Neural crest cell (in vitro differentiated cells): ENCODE measurements at places on chromosomes 1 and 21.

DNA sequence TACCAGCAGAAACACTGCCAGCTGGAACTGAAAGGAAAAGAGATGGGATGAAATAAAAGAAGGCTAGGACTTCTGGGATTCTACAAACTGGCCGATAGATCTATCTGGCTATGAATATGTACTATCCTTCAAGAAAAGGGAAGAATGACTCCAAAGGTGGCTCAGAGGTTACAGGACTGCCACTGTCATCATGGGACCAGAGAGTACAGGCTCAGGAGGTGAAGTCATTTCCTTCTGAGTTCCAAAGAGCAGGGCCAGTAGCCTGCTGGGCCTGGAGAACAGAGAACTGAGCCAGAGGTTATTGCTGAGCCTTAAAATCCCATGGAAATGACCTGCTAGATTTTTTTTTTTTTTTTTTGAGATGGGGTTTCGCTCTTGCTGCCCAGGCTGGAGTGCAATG, 27.6 kb downstream of the ZNF496 start:
- DNase-seq, result no peak

DNA sequence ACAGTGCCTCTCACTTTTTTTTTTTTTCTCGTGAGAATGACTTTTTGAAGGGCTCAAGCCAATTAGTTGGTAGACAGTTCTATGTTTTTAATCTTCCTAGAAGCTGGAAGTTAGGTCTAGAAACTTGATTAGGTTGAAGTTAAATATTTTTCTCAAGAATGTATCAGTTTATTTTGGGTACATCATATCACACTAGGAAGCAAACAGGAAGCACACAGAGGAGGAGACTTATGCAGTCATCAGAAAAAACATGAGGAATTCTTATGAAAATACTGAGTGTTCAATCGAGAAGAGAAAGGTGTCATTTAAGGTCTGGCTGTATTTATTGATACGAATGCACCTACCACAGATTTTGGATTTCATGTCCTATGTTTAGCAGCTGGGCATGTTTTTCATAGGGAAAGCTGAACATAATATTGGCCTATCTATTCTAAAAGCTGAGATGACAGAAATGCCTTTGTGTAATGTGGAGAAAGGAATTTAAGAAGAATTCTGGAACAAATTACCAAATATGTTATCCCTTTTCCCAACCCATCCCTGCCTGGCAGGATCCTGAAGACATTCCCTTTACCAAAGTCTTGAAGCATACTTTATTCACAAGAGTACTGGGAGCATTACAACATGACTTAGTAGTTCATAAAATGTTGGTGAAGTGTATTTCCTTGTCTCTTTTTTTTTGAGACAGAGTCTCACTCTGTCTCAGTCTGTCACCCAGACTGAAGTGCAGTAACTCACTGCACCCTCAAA, 17.5 kb upstream of the ZFP69B start:
- DNase-seq, result no peak

DNA sequence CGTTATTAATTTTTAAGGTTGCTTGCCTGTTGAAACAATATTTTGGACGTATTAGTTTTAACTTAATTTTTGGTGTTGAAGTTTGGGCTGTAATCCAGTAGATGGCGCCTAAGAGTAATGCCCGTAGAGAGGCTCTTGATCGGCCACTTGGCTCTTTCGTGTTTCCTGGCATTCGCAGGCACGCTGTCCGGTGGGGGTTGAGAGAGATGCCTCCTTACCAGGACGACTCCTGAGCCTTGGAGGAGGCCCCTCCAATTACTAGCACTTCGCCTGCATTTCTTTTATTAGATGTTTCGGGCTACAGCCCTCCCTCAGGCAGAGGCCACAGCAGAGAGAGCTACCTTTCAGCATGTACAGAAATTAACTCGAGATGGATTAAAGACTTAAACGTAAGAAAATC, 12.0 kb downstream of the OR2M4 start:
- no peak for DNase-seq

DNA sequence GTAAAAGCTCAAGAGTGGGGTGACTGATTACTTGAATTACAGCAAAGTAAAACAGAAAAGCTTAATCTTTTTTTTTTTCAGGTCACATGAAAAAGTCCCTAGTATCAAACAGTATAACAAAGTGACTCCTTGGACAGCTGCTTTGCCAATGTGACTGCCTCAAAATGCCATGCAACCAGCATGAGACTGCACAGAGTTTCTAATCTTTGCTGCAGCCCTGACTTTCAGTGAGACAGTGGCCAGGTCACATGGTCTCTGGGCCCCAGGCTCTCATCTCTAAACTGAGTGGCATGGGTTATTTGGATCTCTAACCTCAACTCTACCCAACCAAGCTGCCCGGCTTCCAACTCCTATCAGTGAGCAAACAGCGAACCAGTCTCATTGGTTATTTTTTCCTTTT, 169.0 kb downstream of the VAV3 start:
- DNase-seq, result no peak

- no peak for DNase-seq
Observed at GRCh38 chr1:222759451-222760035, 22.5 kb downstream of the FAM177B start.

DNA sequence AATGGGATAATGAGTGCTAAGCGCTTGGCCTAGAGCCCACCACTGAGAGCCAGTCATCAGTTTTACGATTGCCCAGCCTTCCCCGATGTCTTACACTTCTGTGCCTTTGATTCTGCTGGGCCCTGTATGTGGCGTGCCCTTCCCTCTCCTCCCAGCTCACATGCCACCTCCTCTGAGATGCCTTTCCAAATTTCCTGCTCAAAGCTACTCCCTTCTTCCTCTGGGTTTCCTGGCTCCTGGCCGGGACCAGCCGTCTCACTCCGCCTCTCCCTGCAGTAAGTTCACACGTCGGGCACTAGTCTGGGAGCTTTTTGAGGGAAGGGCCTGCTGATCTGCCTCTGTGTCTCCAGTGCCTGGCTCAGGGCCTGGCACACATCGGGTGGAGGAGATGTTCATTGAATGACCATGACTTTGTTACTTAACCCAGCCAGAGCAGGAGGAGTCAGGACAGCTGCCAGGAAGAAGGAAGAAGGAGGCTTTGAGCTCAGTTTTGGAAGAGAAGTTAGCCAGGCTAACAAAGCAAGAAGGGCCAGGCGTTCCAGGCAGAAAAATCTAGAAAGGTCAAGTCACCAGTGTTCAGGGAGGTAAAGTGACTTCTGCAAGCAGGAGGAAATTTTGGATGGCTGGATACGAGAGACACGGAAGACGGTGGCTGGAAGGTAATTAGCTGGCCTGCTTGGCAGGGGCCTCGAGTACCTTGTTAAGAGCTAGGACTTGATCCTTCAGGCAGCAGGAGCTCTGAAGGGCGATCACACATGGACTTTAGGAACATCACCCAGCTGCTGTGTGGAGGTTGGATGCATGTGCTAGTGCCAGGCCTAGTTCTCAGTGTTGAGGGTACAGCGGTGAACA, 63.6 kb downstream of the EPHB2 start:
- no peak for DNase-seq

DNA sequence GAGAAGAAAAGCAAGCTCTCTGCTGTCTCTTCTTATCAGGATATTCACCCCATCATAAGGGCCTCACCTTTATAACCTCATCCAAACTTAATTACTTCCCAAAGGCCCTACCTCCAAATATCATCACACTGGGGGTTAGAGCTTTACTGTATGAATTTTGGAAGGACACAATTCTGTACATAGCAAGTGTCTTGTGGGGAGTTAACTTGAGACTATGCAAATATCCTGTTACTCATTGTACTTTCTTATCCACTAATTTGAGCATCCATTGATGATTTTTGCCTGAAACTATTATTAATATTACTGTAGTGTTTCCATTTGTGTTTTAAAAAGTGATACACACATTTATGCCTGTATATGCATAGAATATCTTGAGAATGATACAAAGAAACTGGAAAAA, 129.1 kb upstream of the IVNS1ABP start:
- DNase-seq, result no peak

GRCh38 chr21:37429356-37429755, 62.8 kb downstream of the DYRK1A start:
- no peak for DNase-seq

DNA sequence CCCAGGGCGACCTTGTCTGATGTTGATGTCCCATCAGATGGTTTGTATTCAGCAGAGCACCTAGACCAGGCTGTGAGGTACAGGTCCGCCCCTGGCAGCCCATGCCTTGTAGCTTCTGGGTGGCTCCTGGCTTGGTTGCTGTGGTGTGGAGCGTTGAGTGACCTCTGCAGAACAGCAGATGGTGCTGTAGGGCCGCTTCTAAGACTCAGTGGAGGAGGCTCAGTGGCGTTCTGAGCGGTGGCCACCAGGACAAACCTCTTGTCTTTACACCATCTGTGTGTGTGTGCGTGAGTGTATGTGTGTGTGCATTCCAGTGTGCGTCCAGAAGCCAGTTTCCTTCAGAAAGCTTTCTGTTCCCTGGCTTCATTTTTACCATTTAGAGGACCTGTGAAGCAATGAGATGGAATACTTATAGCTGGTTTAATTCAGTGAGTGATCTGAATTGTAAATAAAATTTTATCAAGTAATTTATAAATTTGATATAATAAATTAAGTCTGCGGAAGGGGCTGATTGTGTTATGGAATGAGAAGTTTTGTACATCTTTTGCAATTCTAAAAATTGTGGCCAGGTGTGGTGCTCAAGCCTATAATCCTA, 66.1 kb downstream of the ADARB1 start:
- DNase-seq, result peak; percentile 69

- DNase-seq, result no peak
Observed at GRCh38 chr1:199667089-199667488, 360.4 kb upstream of the NR5A2 start.

DNA sequence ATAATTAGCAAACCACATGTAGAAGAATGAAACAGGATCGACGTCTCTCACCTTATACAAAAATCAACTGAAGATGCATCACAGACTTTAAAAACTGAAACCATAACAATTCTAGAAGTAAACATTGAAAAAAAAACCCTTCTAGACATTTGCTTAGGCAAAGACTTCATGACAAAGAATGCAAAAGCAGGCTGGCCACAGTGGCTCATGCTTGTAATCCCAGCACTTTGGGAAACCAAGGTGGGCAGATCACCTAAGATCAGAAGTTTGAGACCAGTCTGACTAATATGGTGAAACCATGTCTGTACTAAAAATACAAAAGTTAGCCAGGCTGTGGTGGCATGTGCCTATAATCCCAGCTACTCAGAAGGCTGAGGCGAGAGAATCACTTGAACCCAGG, 1351.7 kb downstream of the MRPL39 start:
- DNase-seq, result no peak

DNA sequence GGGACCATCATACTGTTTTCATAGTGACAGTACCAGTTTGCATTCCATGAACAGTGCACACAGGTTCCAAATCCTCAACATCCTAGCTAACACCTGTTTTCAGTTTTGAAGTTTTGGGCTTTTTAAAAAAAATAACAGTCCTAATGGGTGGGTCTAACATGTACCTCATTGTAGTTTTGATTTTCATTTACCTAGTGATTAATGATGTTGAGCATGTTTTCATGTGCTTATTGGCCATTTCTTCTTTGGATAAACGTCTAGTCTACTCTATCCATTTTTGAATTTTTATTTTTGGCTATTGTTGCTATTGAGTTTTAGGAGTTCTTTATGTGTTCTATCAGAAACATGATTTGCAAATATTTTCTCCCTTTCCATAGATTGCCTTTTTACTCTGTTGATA, 3.4 kb downstream of the GBP6 start:
- DNase-seq, result no peak

DNA sequence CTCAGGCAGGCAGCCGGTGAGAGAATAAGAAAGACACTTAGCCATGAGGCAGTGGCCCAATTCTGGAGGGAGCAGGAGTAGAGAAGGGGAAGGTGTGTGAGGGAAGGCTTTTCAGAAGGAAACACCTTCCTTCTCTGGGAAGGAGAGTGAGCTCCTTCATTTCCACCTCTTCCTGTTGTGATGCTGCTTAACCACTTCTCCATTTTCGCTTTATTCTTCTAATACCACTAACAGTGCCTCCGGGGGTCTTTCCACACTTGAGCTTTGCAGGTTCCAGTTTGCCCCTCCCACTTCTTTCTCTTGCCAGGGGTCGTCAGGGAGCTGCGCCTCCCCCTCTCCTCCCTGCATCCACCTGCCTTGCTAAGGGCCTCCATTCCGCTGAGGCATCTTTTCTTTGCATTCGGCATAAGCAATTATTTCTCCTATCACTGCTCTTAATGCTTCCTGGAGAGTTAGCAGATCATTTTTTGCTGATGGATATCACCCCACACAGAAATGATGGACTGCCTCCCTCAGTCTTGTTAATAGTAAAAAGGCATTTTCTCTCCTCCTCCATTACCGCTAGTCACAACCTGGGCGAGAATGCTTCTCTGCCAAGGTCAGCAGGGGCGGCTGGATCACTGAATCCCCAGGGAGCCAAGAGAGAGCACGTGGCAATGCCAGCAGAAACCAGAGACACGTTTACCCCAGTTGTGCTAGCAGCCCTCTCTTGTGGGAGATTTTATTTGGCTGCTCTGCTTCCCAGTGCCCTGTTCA, 74.8 kb downstream of the ELAVL4 start:
- no peak for DNase-seq

- DNase-seq, result no peak
Observed at GRCh38 chr1:184116287-184116686, 64.8 kb downstream of the TSEN15 start.

DNA sequence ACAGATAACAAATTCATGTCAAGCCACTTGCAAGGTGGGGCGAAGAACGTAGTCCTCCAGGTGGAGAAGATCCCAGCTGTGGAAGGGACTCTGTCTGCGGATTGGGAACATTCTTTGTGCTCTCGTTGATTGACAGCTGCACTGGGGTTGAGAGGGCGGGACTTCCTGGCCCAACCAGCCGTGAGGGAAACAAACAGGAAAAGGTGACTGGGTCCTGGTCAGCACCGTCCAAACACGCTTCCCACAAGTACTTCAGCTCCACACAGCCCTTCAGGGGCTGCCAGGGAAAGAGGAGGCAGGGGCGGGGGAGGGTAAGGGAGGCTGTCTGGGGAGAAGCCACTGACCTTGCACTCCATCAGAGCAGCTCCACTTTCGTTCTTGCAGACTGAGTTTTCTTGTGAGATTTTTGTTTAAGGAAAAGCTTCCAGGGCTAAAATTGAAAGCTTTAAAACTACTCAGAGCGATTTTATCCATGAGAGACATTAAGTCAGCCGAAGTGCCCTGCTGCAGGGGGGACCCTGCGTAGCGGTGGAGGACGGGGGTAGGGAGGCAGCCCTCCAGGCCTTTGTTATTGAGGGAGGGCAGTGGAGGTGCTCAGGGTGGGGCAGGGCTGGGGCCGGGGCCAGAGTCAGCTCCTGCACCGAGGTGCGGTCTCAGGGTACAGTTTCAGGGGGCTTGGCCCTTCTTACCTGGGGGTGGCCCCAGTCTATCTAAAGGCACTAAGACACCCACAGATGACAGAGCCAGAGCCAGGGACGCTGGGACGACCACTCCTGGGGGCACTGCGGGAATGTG, 21.6 kb upstream of the STUM start:
- DNase-seq, result no peak

DNA sequence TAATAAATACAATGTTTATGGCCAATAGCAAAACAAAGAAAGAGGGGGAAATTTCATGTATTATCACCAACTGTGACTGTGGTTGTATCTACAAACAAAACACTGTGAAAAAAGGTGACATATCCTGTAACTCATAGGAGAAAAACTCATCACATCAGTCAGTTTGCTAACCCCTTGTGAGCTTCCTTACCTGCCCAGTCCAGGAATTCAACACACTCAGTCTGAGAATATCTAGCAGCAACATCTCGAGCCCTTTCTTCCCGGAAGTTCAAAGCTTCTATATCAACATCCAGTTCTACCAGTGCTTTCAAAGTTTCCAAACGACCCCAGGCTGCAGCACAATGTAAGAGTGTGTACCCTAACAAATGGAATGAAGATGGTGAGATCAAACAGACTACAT, 11.5 kb downstream of the TEX50 start:
- DNase-seq, result no peak

- no peak for DNase-seq
Observed at GRCh38 chr1:203772836-203773235, 7.9 kb downstream of the LAX1 start.
